ENCODE measurements at places on chromosomes 7 and 10.
A peak's percentile ranks its signal among the peaks of the same experiment; 100 is the strongest.

DNA sequence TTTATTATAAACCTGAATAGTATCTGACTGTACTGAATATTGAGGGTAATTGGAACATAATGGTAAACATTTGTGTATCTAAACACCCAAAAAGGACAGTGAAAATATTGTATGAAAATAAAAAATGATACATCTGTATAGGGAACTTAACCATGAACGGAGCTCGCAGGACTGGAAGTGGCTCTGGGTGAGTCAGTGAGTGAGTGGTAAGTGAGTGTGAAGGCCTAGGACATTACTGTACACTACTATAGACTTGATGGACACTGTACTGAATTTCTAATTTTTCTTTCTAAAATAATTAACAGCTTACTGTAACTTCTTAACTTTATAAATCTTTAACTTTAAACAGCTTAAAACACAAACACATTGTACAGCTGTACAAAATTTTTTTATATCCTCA is 454.5 kb upstream of the FZD8 start:
- no peak for DNase-seq

DNA sequence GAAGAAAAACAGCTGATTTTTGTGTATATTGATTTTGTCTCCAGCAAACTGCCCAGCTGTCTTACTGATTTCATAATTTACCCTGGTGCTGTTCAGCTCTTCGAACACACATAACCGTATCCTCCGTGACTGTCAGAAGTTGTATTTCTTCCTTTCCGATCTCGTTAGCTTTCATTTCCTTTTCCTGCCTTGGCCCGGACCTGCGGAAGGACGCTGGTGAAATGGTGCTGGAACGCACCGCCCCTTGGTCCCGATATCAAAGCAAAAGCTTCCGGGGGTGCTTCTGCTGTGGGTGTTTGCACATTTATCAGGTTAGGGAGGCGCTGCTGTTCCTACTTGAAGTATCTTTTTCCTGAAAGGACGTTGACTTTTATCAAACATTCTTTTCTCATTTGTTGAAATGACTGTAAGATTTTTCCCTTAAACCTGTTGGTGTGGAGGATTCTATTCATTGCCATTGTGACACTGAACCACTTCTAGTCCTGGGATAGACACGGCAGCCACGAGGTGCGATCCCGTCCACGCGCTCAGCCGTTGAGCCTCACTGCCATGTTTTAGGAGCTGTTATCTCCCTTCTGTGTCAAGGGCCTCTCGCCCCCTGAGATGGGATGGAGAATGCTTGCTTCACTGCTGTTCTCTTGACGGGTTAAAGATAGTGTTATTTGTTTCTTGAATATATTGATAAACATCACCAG is 72.6 kb downstream of the FOXL3 start:
- no peak for DNase-seq

- DNase-seq = peak; percentile 56
Observed at GRCh38 chr10:102352066-102352715, 43.3 kb upstream of the NFKB2 start.

- no peak for DNase-seq
Observed at GRCh38 chr7:44471850-44472249, 18.6 kb downstream of the NUDCD3 start.

DNA sequence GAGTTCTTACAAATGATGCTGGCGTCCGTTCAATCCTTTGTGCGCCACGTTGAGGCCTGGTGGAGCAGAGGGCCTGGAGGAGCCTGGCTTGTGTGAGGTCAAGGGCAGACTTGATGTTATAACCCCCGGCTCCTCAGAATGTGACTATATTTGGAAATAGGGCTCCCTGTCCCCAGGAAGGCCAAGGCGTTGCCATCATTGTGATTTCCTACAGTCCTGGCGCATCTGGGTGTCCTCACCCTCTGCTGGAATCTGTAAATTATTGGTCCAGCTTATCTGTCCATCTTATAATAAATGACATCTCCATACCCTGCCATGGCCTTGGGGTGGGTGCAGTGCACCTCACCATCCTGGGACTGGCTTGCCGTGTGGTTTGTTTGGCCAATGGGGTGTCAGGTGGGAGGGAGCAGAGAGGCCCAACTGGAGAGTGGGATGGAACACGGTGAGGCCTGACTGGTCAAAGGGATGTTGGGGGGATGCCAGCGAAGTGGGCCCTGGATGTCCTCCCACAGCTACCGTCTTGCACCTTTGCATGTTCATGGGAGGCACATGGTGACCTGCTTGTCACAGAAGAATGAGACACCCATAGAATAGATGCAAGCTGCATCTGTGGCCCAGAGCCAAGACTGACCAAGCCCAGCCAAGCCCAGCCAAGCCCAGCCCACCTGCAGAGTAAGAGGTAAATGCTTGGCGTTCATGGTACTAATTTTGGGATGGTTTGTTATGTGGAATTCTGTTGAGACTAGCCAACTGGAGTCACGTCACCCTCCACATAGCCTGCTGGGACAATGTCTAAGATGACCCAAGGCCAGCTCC is 11.1 kb upstream of the LRRC27 start:
- DNase-seq = no peak

GRCh38 chr10:6056411-6057135 is 5.6 kb downstream of the IL2RA start:
- no peak for DNase-seq

DNA sequence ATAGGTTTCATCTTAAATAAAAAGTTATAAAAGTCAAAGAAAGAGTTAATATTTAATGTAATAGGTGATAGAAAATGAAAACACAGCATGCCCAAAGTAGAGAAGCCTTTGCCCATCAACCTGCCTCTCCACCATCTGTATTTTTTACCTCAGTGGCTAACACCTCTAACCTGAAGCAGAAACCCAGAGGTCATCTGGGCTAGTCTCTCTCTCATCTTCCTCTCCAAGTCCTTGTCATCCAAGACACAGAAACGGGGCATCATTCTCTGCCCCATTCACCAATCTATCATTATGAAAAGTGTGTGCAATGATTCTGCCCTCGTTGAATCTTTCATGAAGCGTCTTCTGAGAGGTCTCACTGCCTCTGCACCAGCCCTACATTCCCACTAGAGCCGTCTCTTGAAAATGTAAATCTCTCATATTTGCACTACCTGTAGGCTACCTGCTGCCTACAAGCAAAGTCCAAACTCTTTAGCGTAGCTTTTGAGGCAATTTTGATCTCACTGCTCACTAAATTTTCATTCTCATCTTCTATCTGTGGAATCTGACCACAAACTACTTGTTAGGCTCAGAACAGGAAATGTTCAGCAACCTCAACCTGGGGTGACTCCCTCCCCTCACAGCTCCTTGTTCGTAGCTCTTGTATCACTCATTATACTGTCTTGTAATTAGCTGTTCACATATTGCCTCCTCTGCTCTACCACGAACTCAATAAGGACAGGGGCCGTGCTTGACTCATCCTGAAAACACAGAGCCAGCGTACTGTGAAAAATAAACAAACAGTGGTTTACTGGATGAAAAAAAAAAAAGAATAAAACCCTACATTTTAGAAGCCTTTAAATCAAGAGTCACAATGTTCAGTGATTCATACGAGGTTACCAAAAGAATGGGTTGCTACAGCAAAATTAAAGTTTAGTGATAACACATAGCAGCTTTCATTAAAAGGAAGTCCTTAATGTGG is 83.1 kb downstream of the CTNNA3 start:
- DNase-seq = peak; percentile 4

DNA sequence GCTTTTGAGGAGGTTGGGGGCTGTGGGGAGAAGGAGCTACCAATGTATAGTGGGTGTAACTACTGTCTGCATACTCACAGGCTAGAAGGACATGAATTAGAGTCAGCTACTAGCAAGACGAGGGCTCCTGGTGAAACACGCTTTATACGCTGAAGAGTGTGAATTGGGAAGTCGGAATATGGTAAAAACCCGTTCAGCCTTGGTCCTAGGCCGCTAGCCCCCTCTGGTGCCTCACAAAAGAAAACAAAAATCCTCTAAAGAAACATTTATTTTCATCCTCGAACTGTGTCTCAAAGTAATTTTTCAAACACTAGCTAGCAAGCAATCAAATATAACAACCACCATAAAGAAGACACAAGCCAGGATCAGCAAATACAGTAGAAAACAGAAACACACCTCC is 338.1 kb upstream of the SEMA3C start:
- no peak for DNase-seq

DNA sequence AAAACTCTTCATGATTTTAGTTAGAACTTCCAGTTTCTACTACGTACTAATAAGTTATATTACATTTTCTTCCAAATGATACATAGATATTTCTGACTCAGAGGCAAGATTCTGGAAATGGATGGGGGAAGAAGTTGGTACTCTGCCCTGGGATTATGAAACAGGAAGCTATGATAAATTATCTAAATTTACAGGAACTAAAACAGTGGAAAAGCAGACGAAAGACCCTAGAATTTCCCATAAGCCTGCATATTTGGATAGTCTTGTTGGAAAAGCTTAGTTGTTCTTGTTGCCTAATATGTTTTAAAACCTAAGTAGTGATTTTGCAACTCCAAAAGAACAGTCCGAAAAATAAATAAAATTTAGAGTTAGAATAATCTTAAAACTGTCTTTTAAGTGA is 21.8 kb downstream of the CFAP69 start:
- DNase-seq = no peak

DNA sequence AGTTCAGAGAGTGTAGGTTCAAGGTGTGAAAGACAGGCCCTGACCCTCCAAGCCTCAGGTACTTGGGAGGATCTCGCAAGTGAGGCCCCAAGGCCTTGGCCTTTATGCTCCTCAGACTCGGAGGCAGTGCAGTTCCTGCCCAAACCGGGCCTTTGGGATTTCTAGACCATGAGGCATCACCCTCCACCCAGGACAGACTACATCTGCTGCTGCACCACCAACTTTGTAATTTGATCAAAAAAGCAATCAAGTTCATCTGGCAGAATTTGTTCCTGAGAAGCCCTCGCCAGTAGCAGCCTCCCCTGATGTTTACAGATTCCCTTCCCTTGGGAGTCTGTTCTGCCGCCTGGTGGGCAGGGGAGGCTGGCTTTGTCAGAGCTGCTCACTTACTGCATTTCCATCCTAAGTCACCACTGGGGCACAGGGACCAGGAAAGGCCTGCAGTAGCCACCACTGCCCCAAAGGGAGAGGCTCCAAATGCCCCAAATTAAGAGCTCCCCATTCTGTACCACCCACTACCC is 2.1 kb downstream of the CAMK2G start:
- DNase-seq = no peak

- DNase-seq = no peak
Observed at GRCh38 chr7:82335927-82336326, 107.7 kb downstream of the CACNA2D1 start.

DNA sequence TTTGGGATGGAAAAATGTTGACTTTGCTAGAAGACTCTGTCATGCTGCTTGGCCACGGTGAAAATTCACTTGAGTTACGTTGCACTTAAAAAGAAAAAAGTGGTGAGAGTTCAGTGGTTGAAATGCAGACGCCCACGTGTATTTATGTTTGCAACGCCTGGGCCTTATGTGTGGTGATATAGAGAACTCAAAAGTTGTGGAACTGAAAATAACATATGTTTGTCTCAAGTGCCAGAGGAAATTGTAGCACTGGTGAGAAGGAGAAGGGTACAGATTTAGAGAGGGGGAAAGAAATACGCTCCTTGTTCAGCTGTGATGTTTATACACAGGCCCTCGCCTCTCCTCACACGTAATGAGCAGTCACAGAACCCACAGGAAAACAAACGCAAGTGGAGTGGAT is 73.6 kb downstream of the EMX2 start:
- no peak for DNase-seq

DNA sequence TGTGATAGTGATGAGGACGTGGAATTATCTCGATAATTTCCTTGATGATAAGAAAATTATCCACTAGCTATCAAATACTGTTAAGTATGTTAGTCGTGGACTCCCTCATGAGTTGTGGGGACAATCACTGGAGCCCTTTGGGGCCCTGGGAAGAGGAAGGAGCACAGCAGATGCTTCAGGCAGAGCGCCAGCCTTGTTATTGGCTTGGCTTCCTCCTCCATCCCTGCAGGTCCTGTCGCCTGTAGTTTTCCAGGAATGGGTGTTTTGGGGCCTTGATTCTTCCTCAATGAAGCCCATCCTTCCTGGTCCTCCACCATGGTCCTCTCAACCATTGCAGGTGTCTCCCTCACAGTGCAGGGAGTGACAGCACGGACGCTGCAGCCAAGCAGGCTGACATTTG is 32.5 kb upstream of the ZNF32 start:
- no peak for DNase-seq

- DNase-seq = no peak
Observed at GRCh38 chr7:45078125-45078681, 10.6 kb downstream of the NACAD start.

- no peak for DNase-seq
Observed at GRCh38 chr7:156773966-156774365, 119.0 kb downstream of the LMBR1 start.

DNA sequence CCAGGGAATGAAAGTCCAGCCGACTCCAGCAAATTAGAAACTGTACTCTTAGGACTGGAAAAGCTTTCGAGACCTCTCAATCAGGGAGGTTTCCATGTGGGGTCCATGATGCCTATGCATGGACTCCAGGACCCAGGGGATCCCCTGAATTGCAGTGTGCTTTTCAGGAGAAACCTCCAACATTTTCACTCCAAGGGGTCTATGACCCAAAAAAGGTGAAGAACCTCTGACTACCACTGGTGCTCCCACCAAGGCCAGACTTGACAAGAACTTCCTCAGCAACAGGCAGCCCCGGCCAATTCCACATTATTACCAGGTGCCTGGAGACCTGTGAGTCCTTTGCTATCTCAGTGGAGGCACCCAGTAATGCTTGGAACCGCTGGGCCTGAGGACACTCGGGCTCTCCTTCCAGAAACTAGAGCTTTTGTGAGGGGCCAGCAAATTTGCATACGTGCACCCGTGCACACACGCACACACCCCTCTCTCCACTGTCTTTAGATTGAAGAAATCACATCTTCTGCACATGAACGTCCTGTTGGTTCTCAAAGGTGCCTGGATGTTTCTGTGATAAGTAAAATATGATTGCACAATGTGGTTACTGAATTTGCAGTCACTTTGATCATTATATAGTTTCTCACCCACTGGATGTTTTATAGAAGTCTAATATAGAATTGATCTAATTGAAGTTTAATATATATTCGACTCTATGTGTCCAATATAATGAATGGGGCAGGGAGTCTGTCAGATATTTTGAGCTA is 54.7 kb downstream of the SYPL1 start:
- DNase-seq = no peak

DNA sequence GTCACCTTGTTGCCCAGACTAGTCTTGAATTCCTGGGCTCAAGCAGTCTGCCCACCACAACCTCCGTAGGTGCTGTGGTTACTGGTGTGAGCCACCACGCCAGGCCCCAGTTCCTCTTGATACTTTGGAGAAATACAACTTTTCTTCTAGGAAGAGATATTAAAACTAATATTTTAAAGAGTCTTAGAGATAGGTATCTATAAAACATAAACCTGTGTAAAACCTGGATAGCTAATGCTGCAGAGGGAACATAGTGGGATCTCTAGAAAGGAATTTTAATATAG is 4.8 kb upstream of the GDI2 start:
- no peak for DNase-seq

DNA sequence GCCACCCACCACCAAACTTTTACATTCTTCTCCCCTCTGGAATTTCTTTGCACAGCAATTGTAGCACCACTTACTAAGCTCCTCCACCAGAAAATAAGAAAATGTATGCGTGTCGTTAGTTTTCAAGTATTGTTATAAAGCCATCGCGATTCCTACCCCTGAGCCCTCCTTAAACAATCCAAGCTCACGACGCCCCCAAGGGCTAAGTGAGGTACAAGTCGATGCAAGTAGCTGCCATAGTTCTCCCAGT is 1.3 kb downstream of the FRAT2 start:
- DNase-seq = no peak
